Upper lobe of left lung (tissue), 6 donors: ENCODE measurements at places on chromosomes 12 and 14.

DNA sequence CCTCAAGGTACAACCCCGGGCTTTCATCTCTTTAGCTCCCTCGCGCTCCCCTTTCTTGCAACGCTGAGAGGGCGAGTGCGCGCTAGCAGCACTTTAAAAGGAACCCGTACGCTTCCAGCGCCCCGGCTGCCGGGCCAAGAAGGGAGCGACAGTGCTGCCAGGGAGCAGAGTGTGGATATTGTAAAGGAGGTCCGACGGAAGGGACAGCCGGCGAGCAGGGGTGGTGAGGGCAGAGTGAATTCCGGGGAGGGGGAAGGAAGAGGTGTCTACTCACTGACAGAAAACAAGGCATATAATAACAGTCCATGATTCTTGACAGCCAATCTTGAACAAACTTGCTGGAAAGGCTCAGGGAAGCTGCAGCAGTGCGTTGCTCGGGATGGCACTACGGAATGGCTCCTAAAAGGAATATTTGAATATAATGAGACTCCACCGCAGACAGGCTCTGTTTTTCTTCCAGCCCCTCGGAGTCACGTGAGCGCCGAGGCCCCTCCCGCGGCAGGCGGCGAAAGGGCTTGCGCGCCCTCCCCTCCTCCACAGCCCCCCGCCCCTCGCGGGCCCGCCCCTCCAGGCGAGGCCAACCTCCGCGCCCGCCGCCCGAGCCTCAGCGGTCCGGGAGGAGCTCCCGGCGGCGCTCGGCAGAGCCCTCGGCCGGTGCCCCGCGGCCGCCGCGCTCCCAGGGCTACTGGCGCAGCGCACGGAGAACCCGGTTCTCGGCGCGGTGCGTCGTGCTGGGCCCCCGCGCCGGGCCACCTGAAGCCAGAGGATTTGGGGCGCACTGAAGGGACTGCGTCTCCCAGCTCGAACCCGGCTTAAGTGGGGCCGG is 3.4 kb downstream of the BMP4 start:
- peak; percentile 85 for DNase-seq

DNA sequence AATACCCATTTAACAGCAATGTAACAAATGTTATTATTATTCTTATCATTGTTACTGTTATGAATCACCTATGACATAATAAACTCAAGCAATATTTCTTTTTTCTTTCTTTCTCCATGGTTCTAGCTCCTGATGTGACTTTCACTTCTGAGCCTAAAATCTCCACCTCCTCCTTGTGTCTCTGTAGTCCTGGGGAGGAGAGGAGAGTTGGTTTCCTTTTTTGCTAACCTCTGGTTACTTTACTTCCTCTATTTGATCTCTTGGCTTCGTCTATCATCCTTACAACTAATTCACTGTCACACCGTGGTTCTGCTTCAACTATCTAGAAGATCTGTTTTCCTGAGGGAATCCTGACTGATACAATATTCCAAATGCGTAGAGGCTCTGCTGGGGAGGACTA is 456.6 kb downstream of the VRK1 start:
- DNase-seq, result no peak

DNA sequence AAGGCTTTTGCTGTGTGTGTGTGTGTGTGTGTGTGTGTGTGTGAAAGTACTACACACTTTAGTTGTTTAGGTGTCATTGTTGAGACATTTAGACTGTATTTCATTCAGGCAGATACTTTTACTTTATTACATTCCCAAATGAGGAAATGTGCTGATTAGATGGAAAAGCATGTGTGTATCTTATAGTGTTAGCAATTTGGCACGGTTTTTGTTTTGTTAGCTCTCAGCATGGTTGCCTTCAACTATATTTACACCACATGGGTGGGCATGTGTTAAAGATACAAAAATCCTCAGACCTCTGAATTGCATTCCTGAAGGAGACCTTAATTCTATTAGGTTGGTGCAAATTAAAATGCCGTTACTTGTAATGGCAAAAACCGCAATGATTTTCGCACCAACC is 879.5 kb downstream of the DIO2 start:
- no peak for DNase-seq

- peak; percentile 78 for DNase-seq
These were observed 60.3 kb upstream of the BCL2L14 start for GRCh38 chr12:12010277-12011039.

DNA sequence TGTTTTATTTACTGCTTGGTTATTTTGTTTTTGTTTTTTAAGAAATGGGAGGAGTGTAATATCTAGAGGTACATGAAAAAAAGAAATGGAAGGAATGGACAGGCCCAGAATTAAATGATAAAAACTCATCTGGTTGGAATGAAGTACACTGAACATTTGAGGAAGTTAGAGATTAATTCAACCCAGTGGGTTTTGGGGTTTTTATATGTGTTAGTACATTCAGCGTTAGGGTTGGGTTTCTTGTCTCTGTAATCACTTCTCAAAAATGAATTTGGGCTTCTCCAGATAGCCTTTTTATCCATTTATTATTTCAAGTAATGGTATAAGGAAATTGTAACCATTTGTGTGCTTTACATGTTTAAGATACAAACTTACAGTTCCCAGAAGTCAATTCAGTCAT is 19.5 kb upstream of the NUP107 start:
- DNase-seq, result no peak

GRCh38 chr14:52327374-52328226 is 13.5 kb downstream of the PTGER2 start:
- no peak for DNase-seq

GRCh38 chr12:121798787-121799155 is 5.0 kb upstream of the SETD1B start:
- no peak for DNase-seq
